ENCODE measurements at places on chromosomes 13 and 19.

- DNase-seq, result no peak
Measured at GRCh38 chr13:113917594-113918371, 53.9 kb upstream of the GAS6 start.

- DNase-seq, result no peak
Measured at GRCh38 chr13:90889906-90890834, 457.3 kb upstream of the MIR17HG start.

GRCh38 chr19:6073858-6074708 is 36.2 kb downstream of the RFX2 start:
- no peak for DNase-seq

DNA sequence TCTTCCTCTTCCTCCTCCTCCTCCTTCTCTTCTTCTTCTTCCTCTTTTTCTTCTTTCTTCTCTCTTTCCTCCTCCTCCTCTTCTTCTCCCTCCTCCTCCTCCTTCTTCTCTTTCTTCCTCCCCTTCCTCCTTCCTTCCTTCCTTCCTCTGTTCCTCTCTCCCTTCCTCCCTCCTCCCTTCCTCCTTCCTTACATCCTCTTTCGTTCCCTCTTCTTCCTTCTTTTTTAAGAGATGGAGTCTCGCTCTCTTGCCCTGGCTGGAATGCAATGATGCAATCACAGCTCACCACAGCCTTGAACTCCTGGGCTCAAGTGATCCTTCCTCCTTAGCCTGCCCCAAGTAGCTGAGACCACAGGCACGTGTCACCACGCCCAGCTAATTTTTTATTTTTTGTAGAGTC is 13.2 kb downstream of the EHD2 start:
- peak; percentile 11 for DNase-seq

GRCh38 chr13:32309312-32310133 is 5.6 kb downstream of the ZAR1L start:
- peak; percentile 73 for DNase-seq

DNA sequence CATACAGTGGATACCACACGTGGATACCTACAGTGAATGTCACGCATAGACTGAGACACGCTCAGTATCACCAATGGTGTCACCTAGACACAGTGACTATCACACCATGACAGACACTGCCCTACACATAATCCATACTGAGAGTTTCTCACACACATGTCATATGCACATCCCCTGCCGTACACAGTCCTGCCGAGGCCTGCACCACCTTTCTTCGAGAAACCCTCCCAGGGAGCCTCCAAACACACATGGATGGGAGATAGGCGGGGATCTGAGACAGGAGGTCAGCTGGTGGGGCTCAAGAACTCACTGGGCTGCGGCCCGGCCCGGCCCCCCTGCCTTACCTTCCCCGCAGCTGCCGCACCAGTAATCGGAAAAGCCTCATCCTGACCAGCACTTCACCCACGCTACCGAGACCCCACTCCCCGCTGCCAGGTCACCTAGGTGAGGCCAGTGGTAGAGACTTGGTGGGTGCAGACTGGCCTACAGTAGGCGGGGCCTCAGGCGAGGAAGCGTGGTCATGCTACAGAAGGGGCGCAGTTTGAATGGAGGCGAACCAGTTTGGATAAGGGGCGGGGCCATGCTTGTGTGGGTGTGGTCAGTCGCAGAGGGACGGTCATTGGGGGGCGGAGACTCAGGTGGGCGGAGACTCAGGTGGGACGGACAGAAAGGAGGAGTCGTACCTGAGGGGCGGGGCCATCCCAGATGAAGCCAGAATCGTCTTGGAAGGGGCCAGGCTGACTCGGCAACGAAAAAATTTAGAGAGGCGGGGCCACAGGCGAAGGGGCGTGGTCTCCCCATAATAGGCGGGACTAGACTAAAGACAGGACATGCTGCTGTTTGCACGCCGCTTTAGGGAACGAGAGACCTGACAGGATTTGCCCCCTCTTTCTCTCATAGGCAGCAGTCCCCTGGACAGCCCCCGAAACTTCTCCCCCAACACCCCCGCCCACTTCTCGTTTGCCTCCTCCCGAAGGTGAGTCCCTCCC is 2.1 kb downstream of the MAST1 start:
- DNase-seq, result no peak

DNA sequence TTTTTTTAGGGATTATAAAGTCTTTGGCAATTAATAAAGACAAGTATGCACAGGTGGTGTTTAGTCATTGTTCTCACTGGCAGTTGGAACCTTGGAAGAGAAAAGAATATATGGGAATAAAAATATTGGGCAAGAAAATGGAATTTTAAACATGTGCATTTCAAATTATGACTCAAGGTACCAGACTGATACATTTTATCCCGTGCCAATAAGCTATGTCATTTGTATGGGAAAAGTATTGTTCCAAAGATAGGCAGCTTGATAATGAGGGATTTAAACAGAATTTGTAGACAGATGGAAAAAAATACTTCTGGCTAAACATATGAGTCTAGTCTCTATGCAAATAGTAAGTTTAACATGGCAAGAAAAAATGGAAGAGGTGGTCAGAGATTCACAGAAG is 169.5 kb upstream of the UFM1 start:
- no peak for DNase-seq

DNA sequence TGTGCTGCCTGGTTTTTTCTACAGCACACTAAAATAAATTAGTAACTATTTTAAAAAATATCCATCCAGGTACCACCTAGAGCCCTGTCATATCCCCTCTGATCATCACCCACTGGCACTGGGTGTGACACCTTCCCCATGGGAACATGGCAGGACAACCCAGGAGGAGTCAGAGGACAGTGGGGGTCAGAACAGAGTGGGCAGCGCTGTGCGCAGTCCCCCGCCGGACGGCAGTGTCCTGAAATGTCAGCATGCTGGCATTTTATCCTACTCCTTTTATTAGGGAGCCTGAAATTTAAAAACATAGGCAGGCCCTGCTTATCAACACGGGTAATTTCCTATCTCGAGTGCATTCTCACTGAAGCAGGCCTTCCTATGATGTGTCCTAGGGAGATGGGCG is 42.1 kb upstream of the GAS6 start:
- DNase-seq, result no peak

GRCh38 chr13:29594303-29594709 is 1.2 kb downstream of the SLC7A1 start:
- peak; percentile 48 for DNase-seq
